Activated naive CD8-positive, alpha-beta T cell treated with anti-CD3 and anti-CD28 coated beads, Interleukin-2, amount 50 U/mL, for 16 hours (primary cell): ENCODE measurements at places on chromosomes 13 and 19.

- no peak for DNase-seq
Measured at GRCh38 chr13:51721496-51721895, 82.5 kb downstream of the DHRS12 start.

DNA sequence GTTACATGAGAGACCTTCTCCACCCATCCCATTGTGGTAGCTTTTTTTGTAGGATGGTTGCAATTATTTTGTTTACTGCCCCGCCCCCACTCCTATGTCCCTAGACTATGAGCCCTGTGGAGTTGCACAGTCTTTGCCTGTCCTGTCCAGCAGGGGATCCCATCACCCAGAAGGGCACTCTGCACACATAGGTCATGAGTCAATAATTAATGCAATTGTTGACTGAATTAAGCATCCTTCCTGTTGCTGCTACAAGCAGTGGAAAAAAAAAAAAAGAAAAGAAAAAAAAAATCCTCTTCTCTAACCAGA, 14.2 kb downstream of the C19orf81 start:
- DNase-seq, result no peak

DNA sequence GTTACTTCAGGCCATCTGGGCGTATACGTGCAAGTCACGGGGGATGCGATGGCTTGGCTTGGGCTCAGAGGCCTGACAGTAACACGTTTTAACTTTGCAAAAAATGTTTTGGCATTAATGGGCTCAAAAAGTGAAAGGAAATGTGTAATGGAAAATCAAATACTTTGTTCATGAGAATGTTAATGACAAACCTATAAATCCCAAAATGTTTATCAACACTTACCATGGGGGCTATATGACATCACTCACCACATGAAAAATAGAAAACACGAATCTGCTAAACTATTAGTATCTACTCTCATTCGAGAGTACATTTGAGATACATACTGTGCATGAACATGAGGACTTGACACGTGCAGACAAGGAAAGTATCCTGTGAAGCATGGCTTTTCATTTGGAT, 91.7 kb downstream of the FAM216B start:
- DNase-seq, result no peak

DNA sequence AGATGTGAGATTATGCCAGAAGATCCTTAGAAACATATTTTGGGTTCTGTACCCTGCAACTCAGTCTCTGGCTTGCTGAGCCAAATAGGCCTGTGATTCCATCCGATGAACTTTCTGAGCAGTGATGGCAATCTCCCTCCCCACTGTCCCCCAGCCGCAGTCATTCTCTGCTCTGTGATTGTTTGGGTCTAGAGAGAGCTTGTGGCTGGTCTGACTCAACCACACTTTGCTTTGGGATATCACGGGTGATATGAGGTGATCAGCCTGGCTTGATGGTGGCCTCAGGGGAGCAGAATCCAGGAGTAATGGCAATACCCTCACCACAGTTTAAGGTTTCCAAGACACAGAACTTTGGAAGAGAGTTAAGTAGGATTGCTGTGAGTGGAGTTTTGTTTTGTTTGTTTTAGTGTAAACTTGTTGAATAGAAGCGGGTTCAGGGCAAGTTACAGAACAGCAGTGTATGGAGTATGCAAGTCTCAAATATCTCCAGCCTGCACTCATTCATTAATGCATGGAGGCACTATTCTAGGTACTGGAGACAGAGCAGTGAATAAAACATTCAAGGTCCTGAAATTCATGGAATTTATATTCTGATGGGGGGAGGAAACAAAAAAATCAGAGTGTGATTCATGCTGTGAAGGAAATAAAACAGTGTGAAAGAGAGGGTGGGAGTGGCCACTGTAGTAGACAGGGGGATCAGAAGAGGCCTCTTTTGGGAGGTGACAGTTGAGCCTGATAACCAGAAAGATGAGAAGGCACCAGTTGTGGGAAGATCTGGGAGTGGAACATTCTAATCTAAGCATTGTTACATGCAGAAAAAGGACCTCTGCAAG, 5.3 kb downstream of the SAMD4B start:
- no peak for DNase-seq

DNA sequence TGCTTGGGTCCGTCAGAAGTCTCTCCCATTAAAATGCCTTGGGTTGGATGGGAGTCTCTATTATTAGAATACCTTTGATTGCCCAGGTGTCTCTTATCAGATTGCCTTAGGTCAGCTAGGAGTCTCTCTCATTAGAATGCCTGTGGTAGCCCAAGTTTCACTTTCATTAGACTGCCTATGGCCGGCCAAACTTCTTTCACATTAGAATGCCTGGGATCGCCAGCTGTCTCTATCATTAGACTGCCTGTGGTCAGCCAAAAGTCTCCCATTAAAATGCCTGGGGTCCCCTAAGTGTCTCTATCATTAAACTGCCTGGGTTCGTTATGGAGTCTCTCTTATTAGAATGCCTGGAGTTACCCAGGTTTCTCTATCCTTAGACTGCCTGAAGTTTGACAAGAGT, 1476.7 kb downstream of the UQCRFS1 start:
- no peak for DNase-seq

DNA sequence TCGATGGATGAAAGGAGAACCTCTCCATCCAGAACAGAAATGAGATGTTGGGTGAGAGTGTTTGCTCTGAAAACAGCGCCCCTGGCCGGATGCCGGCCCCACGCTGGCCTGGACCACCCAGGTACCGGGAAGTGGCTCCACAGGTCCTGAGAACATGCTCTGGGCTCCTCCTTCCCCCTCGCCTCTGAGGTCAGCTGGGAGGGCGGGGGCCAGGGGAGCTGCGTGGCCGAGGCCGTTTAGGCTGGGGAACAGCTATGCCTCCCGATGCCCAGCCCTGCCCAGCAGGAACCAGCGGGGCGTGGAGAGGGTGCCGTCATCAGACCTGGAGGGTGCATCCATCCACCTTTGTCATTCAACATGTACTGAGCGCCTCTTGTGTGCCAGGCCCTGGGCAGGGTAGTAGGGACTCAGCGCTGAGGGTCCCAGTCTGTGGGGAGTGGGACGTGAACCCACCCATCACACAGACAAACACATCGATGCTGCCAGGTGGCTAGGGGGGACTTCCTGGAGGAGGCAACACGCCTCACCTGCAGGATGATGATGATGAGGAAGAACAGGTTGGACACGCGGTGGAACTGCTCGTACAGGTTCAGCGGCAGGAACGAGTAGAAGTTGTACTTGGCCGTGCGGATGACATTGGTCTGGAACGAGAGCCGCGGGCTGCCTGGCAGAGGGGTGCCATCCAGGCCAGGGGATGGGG, 4.2 kb downstream of the ATP8B3 start:
- no peak for DNase-seq

- no peak for DNase-seq
Measured at GRCh38 chr13:43984292-43984691, 104.6 kb downstream of the LACC1 start.

- DNase-seq, result no peak
Measured at GRCh38 chr13:77691871-77692270, 5.6 kb upstream of the SLAIN1 start.

GRCh38 chr13:99391781-99392469, 84.7 kb upstream of the GPR183 start:
- DNase-seq, result no peak

- no peak for DNase-seq
Measured at GRCh38 chr19:6343462-6343861, 10.1 kb upstream of the ACER1 start.

GRCh38 chr13:38090913-38091312, 221.3 kb upstream of the TRPC4 start:
- DNase-seq, result no peak

DNA sequence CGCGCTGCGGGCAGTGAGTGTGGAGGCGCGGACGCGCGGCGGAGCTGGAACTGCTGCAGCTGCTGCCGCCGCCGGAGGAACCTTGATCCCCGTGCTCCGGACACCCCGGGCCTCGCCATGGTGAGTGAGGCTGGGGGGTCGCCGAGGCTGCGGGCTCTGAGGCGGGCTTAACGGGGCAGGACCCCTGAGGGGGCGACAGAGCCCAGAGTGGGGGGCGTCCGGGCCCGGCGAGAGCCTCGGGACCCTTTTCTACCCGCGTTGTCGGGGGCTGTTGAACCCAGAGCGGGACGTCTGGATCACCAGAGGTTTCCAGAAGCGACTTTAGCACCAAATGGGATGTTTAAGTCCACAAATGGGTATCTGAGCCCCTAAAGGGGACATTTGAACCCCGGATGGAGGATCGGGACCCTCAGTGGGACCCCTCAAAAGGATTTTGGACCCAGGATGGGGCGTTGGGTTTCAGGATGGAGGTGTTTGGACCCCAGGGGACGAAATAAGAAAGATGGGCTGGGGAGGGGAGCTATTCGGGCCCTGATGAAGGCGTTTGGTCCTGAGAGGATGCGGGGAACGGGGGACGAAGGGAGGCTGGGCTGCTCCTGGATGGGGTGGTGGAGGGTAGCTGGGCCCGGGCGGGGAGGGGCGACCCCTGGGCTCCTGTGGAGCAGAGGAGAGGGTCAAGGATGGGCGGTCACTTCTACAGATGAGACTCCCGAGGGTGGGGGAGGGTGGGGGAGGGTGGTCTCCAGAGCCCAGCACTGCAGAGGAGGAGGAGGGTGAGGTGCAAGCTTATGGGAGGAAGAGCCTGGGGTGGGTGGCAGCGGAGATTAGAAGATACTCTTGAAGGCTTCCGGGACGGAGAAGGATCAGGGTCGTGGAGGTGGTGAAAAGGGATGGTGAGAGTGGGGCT, at the start of gene CALM3:
Gene CALM3 (plus strand): TSS at position 13 of the 907 bp plus-strand sequence. CDS start 105 bp downstream, at position 118.
- no peak for DNase-seq

- no peak for DNase-seq
Measured at GRCh38 chr13:49357694-49358093, 86.2 kb downstream of the CAB39L start.

GRCh38 chr13:37457612-37458011, 141.0 kb downstream of the POSTN start:
- no peak for DNase-seq

DNA sequence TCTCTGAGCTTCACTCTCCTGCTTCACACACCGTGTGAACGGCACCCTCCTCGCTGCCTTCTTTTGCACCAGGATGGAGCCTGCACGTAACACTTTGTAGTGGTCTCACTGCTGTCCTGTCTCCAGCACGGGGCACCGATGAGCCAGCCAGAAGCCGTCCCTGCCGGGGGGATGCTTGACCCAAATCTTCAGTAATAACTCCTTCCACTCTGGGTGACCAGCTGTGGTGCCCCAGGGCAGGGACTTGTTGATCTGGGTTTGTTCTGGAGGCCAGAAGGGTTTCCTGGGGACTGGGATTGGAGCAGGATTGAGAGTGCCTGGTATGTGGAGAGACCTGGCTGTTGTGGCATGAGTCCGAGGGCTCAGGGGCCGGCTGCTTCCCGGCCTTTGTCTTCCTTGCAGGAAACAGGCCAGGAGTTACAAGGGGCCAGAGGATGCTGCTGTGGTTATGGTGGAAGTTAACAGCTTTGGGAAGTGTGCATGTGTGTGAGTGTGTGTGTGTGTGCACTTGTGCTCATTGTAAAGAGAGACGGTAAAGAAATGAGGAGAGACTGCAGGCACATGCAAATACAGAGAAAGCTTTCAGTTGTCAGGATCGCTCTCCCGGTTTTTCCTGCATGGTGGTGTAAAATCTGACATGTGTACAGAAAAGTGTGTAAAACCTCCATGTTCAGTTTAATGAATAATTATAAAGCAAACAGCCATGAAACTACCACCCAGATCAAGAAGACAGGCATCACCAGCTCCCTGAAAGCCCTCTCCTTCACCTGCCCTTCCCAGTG, 18.9 kb downstream of the PAK4 start:
- no peak for DNase-seq

GRCh38 chr13:60328073-60328472, 68.9 kb upstream of the TDRD3 start:
- no peak for DNase-seq

DNA sequence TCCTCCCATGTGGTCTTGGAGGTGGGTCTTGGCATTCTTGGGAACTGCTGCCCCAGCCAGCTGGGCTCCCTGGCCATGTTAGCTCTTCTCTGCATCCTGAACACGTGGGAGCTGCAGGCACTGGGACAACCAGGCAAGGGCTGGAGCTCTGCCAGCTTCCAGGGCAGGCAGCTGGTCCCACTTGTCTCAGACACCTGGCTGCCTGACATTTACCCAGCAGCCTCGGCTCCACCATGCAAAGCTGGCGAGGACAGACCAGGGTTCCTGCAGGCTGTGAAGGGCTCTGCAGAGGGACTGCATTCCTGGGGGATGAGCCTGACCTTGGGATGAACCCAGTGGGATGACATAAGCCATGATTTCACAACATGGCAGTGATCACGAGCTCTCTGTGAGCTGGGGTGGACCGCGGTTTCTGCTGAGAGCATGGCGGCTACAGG, 99.0 kb upstream of the TSHZ3 start:
- DNase-seq, result no peak

DNA sequence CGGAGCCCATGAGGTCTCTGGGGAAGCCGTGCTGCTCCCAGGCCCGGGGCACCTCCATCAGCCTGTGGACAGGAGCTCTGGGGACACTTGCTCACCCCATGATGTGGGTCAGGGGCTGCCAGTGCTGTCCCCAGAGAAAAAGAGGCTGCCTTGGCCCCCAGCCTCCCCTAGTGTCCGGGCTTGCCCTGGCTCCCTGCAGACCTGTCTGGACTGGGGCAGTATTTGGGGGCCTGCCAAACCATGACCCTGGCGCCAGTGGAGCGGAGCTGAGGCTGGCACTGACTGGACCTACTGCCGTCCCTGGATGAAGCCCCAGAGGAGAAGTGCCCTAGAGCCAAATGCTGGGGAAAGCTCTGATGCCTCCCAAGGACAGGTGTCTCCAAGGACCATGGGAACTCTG, 30.4 kb downstream of the ELAVL1 start:
- DNase-seq, result no peak

DNA sequence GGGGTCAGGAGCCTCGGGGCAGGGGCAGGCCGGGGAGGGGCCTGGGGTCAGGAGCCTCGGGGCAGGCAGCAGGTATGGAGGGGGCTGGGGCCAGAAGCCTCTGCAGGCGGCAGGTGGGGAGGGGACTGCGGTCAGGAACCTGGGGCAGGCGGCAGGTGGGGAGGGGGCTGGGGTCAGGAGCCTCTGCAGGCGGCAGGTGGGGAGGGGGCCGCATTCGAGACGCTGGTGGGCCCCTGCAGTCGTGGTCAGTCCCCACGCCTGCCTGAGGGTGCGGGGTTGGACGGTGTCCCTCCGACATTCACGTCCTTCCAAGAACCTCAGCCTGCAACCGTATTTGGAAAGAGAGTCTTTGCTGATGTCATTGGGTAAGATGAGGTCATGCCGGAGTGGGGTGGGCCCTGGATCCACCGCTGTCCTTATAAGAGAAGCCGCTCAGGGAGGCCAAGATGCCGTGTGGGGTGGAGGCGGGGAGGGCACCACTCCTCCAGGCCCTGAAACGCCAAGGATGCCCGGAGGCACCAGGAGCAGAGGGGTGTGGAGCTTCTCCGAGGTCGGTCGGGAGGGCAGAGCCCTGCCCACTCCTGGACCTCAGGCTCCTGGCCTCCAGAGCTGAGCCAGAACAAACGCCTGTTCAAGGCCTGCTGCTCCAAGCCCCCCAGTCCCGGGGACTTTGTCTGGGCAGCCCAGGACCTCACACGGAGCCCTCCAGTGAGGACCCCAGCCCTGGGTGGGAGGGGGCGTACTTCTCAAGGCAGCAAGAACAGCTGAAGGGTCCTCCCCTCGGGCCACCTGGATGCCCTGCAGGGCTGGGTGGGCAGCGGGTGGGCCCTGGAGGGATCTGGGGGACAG, 30.1 kb downstream of the PIP5K1C start:
- DNase-seq, result no peak
